Sigmoid colon (tissue), 7 donors: ENCODE measurements at places on chromosomes 13 and 19. TPM values are rescaled to one million over a fixed set of nuclear protein-coding genes. Genes with fewer than 3 reads are reported as not detected.

Gene IGSF23
- total RNA-seq, result not detected

DNA sequence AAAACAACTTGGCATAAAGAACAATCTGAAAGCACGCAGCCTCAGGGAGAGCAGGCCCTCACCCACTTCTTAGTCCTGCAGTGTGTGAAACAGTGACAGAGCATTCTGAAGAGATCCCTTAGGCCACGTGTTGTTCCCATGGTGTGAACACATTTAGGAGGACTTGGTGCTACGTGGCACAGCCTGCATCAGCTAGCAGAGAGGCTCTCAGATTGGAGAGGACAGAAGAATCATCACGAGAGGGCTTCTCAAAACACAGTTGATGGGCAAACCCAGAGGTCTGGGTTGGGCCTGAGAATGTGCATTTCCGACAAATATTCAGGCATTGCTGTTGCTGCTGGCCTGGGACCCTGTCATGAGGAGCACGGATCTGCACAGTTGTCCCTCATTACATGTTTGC lies 26.1 kb upstream of the TFDP1 start:
- H3K27ac ChIP-seq, result no peak overlapping the region
- peaks cover 5% of the 10 kb centered on the region for H3K4me1 ChIP-seq
- no peaks in the 10 kb centered on the region for H3K27me3 ChIP-seq
- no peaks in the 10 kb centered on the region for H3K36me3 ChIP-seq

DNA sequence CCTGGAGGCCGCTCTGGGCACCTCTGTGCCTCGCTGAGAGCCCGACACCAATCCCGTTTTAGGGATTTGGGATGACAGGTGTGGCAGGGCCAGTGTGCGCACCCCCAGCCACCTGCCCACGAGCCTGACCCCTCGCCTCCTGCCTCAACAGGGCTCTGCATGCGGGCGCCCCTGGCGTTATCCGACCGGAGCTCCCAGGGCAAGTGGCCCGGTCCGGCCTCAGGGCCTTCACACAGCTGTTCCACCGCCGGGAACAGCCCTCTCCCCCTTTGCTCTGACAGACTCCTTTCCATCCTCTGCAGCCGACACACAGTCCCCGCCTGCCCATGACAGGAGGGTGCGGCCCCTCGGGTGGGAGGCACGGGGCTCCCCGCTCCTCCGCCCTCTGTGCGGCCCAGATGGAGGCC lies 7.1 kb upstream of the WDR18 start:
- no peaks in the 10 kb centered on the region for H3K4me1 ChIP-seq
- H3K27me3 ChIP-seq, result no peaks in the 10 kb centered on the region
- H3K27ac ChIP-seq, result no peak overlapping the region
- DNase-seq, result no peak
- no peak overlapping the region for H3K4me3 ChIP-seq

Gene GIPR
- total RNA-seq, result not detected

GRCh38 chr19:6610934-6611852 lies 20.2 kb upstream of the CD70 start:
- DNase-seq, result no peak
- no peak overlapping the region for H3K27ac ChIP-seq
- H3K36me3 ChIP-seq, result no peaks in the 10 kb centered on the region
- H3K4me3 ChIP-seq, result no peak overlapping the region

DNA sequence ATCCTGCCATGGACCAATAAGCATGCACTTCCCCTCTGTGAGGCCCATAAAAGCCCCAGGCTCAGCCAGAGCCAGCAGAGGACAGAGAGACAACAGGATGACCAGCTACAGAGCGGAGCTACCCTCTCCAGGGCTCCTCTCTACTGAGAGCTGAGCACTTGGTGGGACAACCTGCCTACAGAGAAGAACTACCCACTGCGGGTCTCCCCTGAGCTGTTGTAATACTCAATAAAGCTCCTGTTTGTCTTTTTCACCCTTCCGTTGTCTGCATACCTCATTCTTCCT lies 7.5 kb upstream of the BAX start:
- no peaks in the 10 kb centered on the region for H3K36me3 ChIP-seq
- DNase-seq, result no peak
- no peaks in the 10 kb centered on the region for H3K4me1 ChIP-seq
- H3K4me3 ChIP-seq, result no peak overlapping the region
- H3K27ac ChIP-seq, result no peak overlapping the region

GRCh38 chr19:55647732-55648584 lies at the start of gene CCDC106:
TSS of gene CCDC106 (plus strand) at chr19:55648212. CDS start at chr19:55649047, 835 bp downstream.
- H3K36me3 ChIP-seq, result no peaks in the 10 kb centered on the region
- H3K4me3 ChIP-seq, result peak within 1 kb of the TSS; percentile 86
- peak within 1 kb of the TSS; percentile 94 for H3K27ac ChIP-seq
- H3K27me3 ChIP-seq, result no peaks in the 10 kb centered on the region
- DNase-seq, result peak; percentile 88
- peaks cover 54% of the 10 kb centered on the region for H3K4me1 ChIP-seq

Gene SELENOV
- total RNA-seq, result not detected

Gene KIR3DL1
- total RNA-seq, result not detected

Gene WDR88
- not detected for total RNA-seq

DNA sequence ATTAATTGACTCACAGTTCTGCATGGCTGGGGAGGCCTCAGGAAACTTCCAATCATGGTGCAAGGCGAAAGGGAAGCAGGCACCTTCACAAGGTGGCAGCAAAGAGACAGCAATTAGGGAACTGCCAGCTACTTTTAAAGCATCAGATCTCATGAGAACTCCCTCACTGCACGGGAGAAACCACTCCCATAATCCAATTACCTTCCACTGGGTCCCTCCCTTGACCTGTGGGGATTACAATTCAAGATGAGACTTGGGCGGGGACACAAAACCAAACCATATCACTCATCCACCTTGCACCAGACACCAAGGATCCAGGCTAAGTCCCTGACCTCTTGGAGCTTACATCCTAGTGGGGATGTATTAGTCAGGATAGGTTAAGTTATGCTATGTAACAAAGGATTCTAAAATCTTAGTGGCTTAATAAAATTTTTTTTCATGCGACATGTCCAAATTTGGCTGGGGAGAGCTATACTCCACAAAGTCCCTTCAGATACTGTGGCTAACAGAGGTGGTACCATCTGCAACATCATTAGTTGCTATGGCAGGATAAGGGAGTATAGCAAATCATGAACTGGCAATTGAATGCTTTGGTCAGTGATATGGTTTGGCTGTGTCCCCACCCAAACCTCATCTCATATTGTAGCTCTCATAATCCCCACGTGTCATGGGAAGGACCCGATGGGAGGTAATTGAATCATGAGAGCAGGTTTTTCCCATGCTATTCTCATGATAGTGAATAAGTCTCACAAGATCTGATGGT lies 8.3 kb upstream of the FAM187B start:
- peaks cover 17% of the 10 kb centered on the region for H3K27me3 ChIP-seq
- no peak overlapping the region for H3K4me3 ChIP-seq
- DNase-seq, result no peak
- no peaks in the 10 kb centered on the region for H3K36me3 ChIP-seq
- H3K27ac ChIP-seq, result no peak overlapping the region
- no peaks in the 10 kb centered on the region for H3K4me1 ChIP-seq

Gene ZNF134
- total RNA-seq, result 23.2 TPM

DNA sequence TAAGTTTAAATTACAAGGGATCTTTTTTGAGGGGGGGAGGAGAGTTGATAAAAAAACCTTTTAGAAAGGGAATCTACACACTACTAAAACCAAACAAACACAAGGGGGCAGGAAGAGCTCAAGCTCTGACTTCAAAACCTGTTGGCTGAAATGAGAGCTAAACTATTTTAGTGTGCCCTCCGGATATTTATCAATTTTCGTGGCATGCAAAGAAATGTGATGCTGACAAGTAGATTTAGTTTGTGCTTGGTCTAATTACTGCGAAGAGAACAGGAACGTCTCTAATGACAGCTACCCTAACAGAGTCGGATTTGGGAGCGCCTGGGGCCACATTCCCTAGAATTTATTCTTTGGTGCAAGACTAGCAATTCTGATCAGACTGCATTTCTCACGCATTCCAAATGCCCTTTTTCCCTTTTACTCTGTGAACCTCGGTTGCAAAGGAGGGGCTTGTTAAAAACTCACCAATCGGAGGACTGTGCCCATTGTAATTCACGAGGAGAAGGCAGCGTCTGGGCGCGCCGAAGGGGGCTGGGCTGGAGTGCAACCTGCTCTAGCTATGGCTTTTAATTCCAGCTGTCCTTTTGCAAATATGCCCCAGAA lies 802 bp upstream of the FREM2 start:
- no peak for DNase-seq
- peak overlapping the region; percentile 56 for H3K27ac ChIP-seq
- no peaks in the 10 kb centered on the region for H3K4me1 ChIP-seq
- peak overlapping the region; percentile 32 for H3K4me3 ChIP-seq
- H3K36me3 ChIP-seq, result no peaks in the 10 kb centered on the region

Gene C1QTNF9
- total RNA-seq, result 2.2 TPM

Gene KLK2
- not detected for total RNA-seq

Gene CYP4F2
- not detected for total RNA-seq

- peaks cover 7% of the 10 kb centered on the region for H3K4me1 ChIP-seq
- H3K36me3 ChIP-seq, result no peaks in the 10 kb centered on the region
Observed at GRCh38 chr19:400976-401865, 7.7 kb downstream of the C2CD4C start.

DNA sequence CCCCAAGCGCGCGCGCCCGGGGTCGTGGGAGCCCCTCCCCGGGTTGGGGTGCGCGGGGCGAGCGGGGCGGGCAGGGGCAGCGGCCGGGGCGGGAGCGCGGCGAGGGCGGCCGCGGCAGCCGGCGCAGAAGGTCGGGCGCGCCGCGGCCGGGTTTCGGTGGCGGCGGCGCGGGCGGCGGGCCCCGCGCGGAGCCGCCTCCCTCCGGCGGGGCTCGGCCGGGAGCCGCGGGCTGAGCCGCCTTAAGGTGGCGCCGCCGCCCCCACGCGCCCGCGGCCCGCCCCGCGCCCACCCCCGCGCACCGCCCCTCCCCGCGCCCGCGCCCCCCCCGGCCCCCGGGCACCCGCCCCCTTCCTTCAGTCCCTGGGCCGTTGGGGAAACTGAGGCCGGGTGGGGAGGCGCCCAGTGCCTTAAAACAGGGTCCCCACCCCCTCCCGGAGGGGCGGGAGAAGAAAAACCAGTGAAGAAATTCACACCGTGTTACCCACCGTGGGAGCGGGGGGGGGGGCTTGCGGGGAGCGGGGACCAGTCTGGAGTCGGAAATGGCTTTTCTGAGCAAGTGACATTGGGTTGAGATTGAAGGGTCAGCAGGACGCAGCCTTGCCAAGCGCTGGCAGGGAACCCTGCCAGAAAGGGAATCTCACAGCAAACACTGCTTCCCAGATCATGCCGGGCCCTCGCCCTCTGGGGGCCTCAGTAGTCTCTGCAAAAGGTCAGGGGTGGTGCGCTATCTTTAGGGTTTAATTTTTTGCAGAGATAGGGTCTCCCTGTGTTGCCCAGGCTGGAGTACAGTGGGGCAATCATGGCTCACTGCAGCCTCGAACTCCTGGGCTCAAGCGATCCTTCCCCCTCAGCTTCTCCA lies at the start of gene TLE2:
TLE2 (minus strand) TSS at position 216 of the 859 bp plus-strand sequence. CDS start 376 bp downstream, outside the sequence.
- peaks cover 19% of the 10 kb centered on the region for H3K4me1 ChIP-seq
- peak within 1 kb of the TSS; percentile 74 for H3K27ac ChIP-seq
- H3K27me3 ChIP-seq, result no peaks in the 10 kb centered on the region
- no peak for DNase-seq
- no peaks in the 10 kb centered on the region for H3K36me3 ChIP-seq

DNA sequence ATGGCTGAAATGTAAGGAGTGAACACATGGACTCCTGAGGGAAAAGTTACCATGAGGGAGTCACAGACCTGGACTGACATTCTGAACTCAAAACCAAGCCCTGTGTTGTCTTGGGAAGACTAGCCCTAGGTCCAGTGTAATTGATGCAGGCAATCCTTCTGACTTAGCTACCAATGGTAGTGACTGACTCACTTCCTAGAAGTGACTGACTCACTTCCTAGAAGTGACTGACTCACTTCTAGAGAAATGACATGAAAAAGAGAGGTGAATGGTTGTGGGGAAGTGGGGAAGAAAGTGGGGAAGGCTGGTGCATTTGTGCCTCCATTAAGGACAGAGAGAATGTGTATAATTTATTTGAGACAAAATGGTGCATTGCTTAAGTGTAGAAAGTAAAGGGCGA lies 49.9 kb downstream of the EDNRB start:
- no peak overlapping the region for H3K4me3 ChIP-seq
- no peaks in the 10 kb centered on the region for H3K36me3 ChIP-seq
- H3K27ac ChIP-seq, result no peak overlapping the region
- DNase-seq, result no peak
- no peaks in the 10 kb centered on the region for H3K4me1 ChIP-seq

Gene DENND1C
- 0.99 TPM for total RNA-seq

- H3K4me1 ChIP-seq, result peaks cover 33% of the 10 kb centered on the region
- DNase-seq, result no peak
- H3K4me3 ChIP-seq, result no peak overlapping the region
- H3K36me3 ChIP-seq, result no peaks in the 10 kb centered on the region
- H3K27ac ChIP-seq, result peak overlapping the region; percentile 5
Observed at GRCh38 chr13:35797244-35797643, 320.8 kb upstream of the MAB21L1 start.

Gene ZNF540
- total RNA-seq, result 8.0 TPM

- no peak overlapping the region for H3K27ac ChIP-seq
- no peak for DNase-seq
- no peaks in the 10 kb centered on the region for H3K36me3 ChIP-seq
- peaks cover 5% of the 10 kb centered on the region for H3K4me1 ChIP-seq
- H3K27me3 ChIP-seq, result no peaks in the 10 kb centered on the region
- no peak overlapping the region for H3K4me3 ChIP-seq
Observed at GRCh38 chr13:100608906-100609305, 20.3 kb upstream of the GGACT start.

Gene SLC27A5
- total RNA-seq, result 7.8 TPM

GRCh38 chr19:41925208-41926003 lies 2.8 kb downstream of the ERFL start:
- no peak overlapping the region for H3K4me3 ChIP-seq
- no peak for DNase-seq
- H3K27me3 ChIP-seq, result peaks cover 82% of the 10 kb centered on the region
- H3K4me1 ChIP-seq, result peaks cover 17% of the 10 kb centered on the region
- no peaks in the 10 kb centered on the region for H3K36me3 ChIP-seq

- no peak overlapping the region for H3K4me3 ChIP-seq
- no peaks in the 10 kb centered on the region for H3K36me3 ChIP-seq
- DNase-seq, result no peak
Observed at GRCh38 chr19:1482361-1483130, 3.5 kb upstream of the C19orf25 start.

Gene COX7A1
- 69.8 TPM for total RNA-seq

DNA sequence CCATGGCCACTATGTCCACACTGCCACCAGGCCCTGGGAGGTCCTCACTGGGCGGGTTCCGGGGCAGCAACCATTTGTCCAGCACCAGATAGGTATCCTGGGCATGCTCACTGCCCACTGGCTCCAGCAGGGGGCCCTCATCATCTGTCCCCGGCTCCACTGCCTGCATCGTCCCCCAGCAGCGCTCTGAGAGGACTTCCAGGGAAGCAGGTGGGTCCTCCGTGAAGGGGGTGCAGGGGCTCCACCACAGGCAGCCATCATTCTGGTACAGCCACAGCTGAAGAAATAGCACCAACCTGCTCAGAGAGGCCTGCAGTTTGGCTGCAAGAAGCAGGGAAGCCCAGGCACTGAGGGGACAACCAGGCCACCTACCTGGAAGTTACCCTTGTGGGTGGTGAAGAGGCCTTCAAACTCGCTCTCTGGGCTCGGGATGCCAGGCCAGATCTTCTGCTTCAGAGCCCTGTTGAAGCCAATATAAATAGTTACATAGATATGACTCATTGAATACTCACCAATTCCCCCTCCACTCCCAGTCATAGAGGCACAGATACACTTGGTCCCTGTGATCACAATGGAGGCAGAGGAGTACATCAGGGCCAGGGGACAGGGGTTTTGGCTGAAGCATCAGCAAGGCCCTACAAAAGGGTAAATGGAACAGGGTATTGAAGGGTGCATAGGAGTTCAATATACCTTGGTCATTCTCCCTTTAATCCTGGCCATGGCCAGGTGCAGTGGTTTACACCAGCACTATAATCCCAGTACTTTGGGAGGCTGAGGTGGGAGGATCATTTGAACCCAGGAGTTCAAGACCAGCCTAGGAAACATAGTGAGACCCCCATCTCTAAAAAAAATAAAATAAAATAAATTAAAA lies 4.1 kb downstream of the SWSAP1 start:
- peaks cover 72% of the 10 kb centered on the region for H3K4me1 ChIP-seq
- H3K4me3 ChIP-seq, result no peak overlapping the region
- peaks cover 22% of the 10 kb centered on the region for H3K27me3 ChIP-seq
- DNase-seq, result no peak
